ENCODE measurements at places on chromosomes 5 and 9.

GRCh38 chr9:2027543-2028160 lies 12.5 kb downstream of the SMARCA2 start:
- DNase-seq: no peak

GRCh38 chr9:99350461-99350860 lies 128.4 kb downstream of the SEC61B start:
- no peak for DNase-seq

DNA sequence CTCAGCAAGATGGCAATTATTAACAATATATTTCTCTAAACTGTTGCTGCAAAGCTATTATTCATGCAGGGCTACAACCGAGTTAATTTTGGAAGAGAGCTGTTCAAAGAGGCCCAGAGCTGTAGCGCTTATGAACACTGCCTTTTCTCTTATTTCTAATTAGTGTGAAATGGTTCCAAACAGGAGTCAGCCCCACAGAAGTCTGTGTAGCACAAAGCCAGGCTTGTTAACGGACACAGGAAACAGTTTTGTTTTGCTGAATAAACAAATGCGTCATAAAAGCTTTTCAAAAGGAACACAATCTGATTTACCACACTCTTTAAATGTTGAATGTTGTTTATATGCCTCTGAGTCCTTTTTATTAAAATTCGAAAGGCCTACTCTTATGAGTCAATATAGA lies 396.5 kb downstream of the ANXA1 start:
- no peak for DNase-seq

DNA sequence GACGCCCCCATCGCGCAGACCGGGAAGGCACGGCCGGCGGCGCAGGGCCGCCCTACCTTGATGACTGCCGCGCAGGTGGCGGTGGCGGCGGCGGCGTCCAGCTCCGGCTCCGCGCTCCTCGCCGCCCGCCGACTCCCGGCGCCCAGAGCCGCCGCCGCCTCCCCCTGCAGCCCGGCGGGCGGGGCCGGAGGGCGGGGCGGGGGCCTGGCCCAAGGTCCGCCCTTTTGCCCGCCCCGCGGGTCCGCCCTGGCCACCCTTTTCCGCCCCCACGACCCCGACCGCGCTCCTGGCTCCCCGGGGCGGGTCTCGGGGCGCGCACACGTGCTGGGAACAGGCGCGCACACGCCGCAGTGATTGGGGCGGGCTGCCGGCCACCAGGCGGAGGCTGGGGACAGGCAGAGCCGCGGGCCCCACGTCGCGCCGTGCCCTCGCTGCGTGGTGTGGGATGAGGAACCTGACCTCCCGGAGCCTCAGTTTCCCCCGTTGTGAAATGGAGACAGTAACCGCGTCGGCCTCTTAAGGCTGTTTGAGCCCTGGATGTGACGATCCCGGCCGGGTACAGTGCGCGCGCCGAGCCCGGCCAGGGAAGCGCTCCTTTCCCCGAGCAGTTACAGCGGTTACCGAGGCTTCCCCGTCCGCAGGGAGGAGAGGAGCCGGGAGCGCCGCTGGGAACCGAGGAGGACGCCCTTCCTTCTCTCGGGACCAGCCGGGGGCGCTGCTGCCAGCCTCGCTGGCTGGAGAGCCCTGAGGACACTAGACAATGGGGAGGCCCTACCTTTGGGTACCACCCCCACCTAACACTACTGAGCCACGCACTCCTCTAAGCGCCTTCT lies at the start of gene CORO2A:
CORO2A (minus strand) TSS at position 135 of the 833 bp plus-strand sequence. CDS start 34,977 bp downstream, outside the sequence.
- peak; percentile 75 for DNase-seq

DNA sequence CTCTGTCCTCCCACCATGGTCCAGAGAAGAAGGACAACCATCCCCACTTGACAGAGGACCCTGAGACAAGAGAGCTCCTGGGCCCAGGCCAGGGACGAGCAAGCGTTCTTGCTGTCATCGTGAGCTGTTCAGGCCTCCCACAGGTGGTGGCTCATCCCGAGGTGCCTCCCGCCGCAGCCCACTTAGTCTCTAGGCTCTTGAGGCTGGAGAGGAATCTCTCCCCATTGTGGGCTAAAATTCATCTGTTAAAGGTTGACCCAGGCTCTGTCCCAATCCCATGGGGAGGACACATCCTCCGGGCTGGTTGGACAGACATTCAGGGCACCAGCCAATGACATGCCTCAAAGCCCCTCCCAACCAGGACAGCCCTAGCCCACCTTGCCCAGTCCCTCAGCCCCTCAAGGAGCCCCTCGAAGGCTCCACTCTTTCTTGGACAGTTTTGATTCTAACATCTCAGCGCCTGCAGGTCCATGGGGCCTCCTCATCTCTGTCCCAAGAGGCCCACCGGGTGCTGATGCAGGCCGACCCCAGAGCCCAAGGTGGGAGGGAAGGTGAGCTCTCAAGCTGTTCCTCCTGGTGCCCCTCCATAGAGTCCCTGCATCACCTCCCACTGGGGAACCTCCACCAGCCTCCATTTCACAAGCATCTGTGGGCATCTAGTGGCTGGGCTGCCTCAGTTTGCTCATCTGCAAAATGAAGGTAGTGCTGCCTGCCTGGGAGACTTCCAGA lies 52.9 kb downstream of the BARX1 start:
- no peak for DNase-seq

- no peak for DNase-seq
These were observed 14.0 kb upstream of the CFAP95 start for GRCh38 chr9:69806627-69807026.

DNA sequence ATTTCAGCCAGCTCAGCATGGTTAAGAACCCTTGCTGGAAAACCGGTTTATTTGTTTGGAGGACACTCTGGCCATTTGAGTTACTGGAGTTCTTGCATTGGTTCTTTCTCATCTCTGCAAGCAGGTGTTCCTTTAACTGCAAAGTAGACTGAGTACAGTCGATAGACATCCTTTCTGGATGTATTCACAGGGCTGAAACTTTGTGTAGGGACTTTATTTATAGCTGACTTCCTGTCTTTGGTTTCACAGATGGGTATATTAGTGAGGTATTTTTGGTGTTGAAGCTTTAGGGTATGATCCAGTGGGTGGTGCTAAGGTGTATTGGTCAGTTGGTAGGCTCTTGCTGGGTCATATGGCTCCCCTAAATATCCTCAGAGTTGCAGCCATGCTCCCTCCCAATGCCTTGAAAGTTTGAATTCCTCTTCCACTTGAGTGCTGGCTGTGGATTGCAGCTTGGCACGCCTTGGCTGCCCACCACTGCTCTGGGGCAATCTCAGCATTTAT lies 666.0 kb upstream of the COX7C start:
- no peak for DNase-seq

DNA sequence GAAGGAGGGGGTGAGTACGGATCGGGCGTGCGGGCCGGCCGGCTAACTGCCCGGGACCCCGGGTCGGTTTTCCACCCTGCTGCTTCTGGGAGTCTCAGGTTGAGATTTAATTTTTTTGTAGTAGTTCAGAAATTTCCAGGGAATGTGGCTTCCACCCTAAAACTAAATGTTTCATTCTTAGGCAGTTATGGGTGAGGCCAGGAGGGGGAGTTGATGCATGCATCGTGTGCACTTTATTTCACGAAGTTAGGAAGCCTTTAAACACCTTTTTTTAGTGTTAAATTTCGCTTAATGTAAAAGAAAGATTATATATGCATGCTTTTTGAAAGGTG lies 905 bp downstream of the CDK9 start:
- DNase-seq: no peak

DNA sequence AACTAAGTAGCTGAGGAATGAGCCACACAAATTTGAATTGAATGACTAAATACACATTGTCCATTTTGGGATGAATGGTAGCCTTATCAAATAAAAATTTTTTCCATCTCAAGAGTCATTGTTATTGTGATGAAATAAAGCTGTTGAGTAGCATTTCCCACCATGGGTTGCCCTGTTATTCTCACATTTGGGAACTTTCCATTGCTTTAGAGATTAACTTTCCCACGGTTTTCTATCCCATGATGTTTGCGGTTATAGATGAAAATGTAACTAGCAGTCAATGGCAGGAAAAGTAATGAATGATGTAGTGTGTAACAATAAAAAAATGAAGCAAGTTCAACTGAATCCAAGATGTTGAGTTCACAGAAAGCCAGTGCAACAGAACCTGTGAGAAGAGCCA lies 59.9 kb upstream of the PLPP1 start:
- DNase-seq: no peak

- no peak for DNase-seq
These were observed 151.5 kb downstream of the GOLPH3 start for GRCh38 chr5:32022638-32023037.

GRCh38 chr9:89872426-89872912 lies 267.7 kb downstream of the GADD45G start:
- no peak for DNase-seq

DNA sequence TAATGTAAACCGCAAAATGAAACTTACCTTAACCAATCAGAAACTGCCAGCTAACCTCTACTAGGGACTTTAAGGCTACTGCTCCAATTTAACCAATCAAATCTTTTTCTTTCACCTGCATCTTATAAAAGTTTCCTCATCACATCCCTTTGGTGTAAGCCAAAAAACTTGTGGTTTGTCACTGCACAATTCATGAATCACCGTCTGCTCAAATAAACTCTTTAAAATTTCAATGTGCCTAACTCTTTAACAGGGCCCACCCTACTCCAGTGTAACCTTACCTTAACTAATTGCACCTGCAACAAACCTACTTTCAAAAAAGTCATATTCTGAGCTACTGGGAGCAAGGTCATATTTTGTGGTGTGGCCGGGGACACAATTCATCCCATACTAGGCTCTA lies 172.2 kb upstream of the GRAMD2B start:
- DNase-seq: no peak

DNA sequence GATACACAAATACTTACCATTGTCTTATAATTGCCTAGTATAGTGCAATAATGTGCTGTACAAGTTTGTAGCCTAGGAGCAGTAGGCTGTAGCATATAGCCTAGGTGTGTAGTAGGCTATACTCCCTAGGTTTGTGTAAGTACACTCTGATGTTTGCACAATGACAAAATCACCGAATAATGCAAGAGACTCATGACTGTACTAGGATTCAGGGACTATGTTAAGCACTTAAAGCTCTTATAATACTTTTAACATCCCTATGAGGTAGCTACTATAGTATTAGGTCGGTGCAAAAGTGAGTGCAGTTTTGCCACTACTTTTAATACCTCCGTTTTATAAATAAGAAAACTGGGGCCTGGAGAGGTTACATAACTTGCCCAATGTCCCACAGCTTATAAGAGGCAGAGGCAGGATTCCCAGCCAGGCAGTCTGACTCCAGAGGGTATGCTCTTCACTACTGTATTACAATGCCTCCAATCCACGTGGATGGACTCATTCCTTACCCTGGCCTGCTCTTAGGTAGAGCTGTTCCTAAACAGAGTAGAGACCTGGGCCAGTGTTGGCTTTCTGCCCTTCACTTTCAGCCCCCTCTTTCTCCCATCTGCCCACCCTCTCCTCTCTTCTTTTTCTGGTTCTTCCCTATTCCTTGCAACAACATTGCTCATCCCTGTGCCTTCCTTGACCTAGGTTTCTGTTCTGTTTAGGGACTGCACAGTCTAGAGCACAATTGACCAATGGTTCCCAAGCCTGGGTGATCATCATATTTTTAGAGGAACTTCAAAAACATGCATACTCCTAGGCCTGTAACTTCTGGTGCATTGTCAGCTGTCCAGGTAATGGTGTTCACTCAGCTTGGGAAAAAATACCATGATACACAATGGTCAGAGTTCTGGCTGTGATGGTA lies 114.0 kb downstream of the CARTPT start:
- no peak for DNase-seq

DNA sequence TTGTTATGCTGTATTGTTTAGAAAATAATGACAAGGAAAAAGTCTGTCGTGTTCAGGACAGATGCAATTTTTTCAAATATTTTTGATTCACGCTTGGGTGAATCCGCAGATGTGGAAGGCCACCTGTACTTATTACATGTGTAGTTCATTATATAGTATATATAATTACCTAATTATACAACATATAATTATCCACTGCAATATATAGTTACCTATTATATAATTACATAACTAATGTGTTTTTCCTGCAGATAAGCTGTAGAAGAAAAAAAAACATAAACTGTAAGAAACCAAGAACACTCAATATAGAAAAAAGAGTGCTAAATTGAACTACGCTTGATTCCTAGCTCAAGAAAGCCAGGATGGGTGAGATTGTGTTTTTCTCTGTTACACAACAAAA lies 93.6 kb upstream of the RANBP3L start:
- no peak for DNase-seq

DNA sequence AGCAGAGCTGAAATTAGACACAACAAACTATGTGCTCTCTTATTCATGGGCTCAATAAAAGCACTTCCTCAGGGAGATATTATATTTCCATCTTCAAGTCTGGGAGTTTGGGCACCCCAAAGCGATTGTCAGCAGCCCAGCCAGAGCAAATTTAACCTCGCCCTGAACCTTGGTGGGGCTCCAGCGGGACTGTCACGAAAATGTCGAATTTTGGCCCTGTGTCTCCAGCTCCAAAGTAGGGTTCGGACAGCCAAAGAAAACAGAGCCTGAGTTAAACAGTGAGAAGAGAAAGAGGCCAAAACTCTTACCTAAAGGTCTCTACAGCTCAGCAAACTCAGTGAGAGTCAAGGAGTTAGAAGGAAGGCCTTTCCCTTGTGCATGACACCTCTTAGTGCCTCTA lies 432.9 kb downstream of the SPATA31D1 start:
- DNase-seq: no peak

- no peak for DNase-seq
These were observed 3.2 kb downstream of the SLC36A1 start for GRCh38 chr5:151450605-151451004.

DNA sequence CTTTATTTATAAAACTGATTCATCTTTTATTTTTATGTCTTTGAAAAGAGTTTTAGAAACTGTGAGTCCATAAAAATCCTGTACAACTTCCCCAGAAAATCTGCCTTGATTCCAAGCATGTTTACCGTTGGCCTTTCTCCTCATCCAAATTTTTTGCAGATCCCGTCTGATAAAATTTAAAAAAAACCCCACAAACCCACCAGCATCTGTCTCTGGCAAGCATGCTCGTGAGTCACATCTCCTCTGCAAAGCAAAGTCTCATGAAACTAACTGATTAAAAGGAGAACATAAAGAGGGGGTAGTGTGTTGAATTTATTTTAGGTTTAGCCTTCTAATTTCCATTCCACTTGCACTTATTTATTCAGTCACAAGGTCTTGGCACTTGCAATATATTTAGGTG lies 109.4 kb downstream of the MAT2B start:
- peak; percentile 66 for DNase-seq

- DNase-seq: no peak
These were observed 25.6 kb upstream of the ZCCHC7 start for GRCh38 chr9:37094751-37095150.

Data from MG63 (cell line).